ENCODE measurements at places on chromosomes 11 and 22.

DNA sequence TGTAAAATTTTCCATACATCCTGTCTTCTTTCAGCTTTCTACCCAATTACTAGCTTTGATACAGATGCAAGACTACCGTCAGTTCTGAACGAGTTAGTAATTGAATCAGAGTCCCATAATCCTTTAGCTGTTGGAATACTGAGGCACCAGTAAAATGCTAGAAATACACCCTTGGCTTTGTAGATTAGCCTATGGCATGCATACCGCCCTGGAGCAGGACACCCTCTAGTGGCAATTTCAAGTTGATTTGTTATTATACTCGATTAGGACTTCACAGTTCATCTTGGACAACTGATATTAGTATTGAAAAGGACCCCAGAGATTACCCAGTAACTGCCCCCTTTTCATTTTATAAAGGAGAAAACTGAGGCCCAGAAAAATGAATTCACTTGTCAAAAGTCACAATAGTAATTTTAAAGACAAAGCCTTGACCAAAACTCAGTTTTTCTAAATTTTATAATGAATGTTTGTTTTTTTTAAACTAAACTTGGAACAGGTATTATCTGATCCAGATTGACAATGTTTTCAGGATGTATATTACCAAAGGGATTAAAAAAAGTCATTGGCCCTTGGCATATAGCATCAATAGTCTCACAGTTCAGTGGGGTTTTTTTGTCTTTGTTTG is 72.6 kb downstream of the HIPK3 start:
- peak; percentile 76 for DNase-seq

- peak; percentile 49 for DNase-seq
Observed at GRCh38 chr11:102560555-102561011, 30.0 kb upstream of the MMP7 start.

DNA sequence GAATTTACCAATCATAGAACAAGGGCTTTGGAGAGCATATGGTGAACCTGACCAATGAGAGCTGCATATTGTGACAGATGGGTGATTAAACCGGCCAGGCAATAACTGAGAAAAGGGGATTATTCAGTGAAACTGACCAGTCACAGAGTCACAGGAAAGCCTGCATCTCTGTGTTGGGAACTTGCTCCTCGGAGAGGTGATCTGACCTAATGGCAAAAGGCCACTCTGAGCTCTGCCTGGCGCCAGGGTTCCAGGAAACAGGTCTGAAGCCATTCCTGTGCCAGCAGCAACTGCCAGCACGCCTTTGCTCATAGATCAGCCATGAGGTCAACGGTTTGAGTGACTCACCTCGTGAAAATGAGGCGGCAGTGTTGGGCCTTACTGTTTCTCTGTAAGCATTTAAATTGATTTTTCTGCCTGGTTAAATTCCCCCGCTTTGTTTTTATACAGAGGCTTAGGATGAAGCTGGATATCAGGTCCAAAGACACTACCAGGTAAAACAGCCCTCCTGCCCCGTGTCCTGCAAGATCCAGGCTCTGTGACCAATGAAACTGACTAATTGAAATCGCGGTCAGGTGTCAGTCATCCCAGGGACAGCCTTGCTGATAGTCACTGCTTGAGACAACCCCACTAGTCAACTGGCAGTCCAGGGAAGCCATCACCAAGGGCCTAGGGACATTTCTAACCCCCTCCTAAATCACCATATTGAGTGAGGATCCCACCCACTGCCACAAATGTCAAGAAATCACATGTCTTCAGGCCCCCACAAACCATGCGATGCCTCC is 35.8 kb upstream of the MYOD1 start:
- no peak for DNase-seq

GRCh38 chr22:36329254-36330078 is 58.3 kb downstream of the MYH9 start:
- no peak for DNase-seq

- peak; percentile 26 for DNase-seq
Observed at GRCh38 chr11:114738954-114739353, 60.6 kb downstream of the NXPE2 start.

DNA sequence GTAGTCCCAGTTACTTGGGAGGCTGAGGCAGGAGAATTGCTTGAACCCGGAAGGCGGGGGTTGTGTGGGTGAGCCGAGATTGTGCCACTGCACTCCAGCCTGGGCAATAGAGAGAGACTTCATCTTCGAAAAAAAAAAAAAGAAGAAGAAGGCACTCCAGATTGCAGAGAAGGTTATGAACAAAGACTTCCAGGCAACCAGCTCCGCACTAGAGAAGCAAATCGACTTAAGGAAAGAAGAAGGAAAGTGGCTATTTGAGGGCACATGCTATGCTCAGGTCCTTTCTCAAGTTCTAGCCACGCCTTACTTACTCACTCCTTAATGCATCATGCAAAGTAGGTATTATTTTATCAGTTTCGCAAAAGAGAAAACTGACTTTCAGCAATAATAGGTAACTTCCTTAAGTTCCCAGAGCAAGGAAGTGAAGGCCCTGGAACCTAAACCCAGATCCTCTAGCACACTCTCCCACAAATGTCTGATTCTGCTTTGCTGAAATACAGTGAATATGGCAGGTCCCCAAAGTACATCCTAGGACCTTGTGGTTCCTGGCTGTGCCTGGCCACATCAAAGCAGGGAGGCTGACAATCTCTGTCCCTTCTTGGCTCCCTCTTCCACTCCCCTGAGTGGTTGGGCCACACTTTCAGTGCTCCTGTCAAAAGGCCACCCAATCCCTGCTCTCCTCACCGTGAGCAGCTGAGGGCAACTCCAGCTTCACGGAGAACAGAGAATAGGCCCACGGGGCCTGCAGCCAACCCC is 14.2 kb downstream of the CD3E start:
- DNase-seq = no peak

DNA sequence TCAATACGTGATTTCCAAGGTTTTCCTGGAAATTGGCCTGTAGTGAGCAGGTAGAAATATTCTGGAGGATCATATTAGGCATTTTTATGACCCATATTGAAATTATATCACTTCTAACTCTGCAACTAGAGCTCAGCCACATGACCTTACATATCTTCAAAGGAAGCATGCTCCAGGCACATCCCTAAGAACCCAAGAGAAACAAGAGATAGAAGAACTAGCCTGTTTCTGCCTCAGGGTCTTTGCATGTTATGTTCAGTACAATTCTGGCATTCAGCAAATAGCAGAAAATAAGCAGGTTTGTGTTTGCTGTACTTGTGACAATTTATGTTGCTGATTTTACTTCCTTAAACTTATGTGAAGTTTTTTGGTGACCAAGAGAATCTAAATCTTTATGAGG is 663.7 kb upstream of the ANO5 start:
- DNase-seq = no peak

GRCh38 chr11:1921574-1922141 is 2.2 kb downstream of the TNNT3 start:
- DNase-seq = no peak

DNA sequence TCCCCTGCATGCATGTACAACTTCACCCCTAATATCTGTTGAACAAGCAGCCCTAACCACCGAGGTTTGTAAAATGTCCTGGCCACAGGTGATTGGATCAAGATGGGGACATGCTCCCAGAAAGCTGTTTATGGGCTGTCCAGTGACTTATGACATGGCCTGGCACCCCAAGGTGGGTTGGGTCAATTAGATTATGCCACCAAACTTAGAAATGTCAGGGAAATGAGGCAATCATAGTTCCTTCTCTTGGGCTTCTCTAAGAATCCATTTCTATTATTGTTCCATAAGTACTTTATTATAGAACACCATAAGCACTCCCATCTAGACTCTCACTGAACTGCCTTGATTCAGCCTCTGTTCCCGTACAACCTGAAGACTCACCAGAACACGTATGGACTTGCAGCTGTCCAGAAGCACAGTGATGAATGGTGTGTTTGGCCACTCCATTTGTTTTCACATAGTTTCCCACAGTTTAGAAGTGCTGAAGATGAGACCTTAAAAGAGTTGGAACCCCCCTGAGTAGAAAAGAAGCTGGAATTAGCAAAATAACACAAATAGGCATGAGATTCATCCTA is 45.5 kb upstream of the OLFML1 start:
- DNase-seq = no peak

GRCh38 chr11:36156817-36157519 is 132.3 kb downstream of the COMMD9 start:
- DNase-seq = no peak

- DNase-seq = no peak
Observed at GRCh38 chr11:73833067-73833466, 43.6 kb downstream of the COA4 start.

DNA sequence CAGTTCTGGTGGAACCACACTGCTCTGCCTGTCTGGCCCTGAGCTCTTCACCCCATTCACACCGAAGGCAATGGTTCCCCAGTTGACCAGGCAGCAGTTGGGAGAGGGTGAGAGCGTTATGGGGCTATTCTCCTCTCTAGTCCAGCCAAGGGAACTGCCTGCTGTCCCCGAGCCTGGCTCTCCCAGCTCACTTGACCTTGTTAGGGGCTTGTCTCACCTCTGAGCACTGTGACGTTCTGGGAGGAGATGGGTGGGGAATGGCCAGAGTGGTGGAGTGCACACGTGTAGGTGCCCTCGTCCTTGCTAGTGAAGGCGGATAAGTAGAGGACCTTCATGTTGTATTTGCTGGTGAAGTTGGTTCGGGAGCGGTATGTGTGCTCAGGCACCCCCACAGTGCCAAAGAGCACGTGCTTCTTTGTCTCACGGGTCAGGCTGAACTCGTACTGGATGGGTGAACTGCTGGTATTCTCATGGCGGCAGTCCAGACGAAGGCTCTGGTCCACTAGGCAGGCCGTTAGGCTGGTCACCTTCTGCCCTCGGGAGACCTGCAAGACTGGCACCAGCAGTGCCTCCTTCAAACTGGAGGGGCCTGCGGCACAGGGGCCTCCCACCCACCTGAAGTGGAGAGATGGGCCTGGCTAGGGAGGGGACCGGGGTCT is 3.0 kb downstream of the THY1 start:
- DNase-seq = no peak

- DNase-seq = no peak
Observed at GRCh38 chr11:45100339-45100738, 46.1 kb upstream of the PRDM11 start.

GRCh38 chr11:68505596-68505995 is 45.0 kb downstream of the PPP6R3 start:
- no peak for DNase-seq

GRCh38 chr11:36818410-36818809 is 220.4 kb upstream of the RAG2 start:
- DNase-seq = no peak
